ENCODE measurements at places on chromosomes 16 and 17.

GRCh38 chr16:27154705-27155521 is 48.4 kb upstream of the KDM8 start:
- peak; percentile 35 for DNase-seq

- peak; percentile 22 for DNase-seq
Observed at GRCh38 chr17:39863918-39864746, at the start of gene IKZF3. IKZF3 (minus strand) TSS chr17:39864312; CDS start chr17:39864126, 186 bp downstream.

GRCh38 chr17:83192161-83192788 is 112.9 kb downstream of the METRNL start:
- DNase-seq, result peak; percentile 45

DNA sequence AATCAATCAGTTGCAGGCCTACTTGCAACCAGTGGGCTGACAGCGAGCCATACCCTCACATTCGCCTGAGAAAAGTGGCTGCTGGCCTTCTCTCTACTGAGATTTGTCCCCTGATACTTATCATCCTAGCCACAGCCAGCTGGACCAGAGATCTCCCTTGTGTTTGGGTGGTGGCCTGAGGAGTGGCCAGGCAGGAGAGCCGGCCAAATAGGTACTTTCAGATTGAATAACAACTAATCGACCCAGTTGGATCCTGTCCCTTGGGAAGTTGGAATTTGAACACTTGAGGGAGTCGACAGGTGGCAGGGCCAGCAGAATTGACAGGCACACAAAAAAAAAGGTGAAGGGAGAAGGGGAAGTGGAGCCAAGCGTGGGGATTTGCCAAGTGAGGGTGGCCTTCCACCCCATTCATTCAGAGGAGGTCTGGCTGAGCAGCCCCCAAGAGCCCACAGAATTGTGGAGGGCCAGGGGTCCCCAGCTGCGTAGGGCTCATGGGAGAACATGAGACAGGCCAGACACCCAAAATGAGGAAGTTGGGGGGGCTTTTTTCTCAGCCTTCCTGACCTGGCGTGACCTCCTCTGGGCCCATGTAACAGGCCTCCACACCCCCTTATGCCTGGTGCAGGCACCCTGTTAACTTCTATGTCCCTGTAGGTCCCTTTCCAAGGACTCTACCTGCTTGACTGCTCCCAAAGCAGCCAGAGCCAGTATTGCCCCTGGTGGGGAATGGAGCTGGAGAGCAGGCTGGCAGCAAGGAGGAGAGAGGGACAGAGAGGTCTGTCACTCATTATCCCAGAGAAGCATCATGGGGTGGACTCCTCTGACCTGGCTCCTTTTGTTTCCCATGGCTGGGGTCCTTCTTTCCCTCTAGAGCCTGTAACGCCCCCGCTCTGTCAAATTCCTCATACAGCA is 2.9 kb upstream of the RANGRF start:
- DNase-seq, result no peak

DNA sequence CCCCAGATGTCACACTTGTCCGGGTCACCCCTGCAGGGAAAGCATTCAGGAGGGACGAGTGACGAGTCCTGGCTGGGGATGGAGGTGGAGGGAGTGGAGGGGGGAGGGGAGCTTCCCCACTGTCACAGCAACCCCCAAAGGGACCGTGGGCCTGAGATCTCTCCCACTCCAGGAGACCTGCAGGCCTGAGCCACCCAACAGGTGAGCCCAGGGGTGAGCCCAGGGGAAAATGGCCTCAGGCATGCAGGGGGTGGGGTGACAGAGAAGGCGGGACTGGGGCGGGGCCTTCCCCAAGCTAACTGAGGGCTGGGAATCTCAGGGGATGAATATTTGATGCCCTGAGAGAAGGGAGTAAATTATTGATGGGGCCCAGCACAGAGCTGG is 2.4 kb downstream of the USH1G start:
- DNase-seq, result no peak

DNA sequence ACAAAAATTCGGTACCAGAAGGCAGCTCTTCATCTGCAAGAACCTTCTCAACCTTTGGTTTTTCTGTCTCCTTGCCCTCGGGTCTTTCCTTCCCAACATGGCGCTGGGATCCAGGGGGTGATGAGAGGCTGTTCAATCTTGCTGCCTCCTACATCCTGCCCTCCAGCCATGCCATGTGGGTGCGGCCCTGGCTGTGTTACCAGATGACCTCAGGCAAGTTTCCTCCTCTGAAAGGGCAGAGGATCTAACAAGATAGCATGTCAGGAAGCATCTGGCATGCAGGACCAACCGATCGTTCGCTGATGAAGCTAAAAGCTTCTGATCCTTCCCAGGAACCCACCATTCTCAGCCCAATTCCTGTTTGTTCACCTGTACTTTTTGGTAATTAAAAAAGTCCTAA is 36.8 kb upstream of the BCAR1 start:
- no peak for DNase-seq

- no peak for DNase-seq
Observed at GRCh38 chr16:89144681-89145080, 26.9 kb upstream of the CDH15 start.

GRCh38 chr16:84648595-84649510 is 542 bp downstream of the KLHL36 start:
- DNase-seq, result no peak

DNA sequence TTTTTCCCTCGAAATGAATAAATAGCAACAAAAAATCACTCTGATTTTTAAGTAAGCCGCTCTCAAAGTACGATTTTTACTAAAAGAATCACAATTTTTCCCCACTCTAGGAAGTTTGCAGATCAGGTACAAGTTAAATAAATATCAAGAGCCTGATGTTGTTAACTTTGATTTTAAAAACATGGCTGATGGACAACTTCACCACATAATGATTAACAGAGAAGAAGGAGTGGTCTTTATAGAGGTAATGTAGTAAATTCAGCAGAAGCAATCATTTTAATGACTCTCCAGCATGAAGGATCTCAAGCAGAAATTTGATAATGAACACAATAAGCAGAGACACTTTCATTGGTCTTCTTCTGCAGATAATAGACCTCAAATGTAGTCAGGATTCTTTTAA is 262.4 kb downstream of the CNTNAP4 start:
- DNase-seq, result no peak

- DNase-seq, result no peak
Observed at GRCh38 chr17:66211047-66211810, 18.0 kb downstream of the APOH start.

- DNase-seq, result no peak
Observed at GRCh38 chr16:85843471-85844168, 44.1 kb downstream of the COX4I1 start.

DNA sequence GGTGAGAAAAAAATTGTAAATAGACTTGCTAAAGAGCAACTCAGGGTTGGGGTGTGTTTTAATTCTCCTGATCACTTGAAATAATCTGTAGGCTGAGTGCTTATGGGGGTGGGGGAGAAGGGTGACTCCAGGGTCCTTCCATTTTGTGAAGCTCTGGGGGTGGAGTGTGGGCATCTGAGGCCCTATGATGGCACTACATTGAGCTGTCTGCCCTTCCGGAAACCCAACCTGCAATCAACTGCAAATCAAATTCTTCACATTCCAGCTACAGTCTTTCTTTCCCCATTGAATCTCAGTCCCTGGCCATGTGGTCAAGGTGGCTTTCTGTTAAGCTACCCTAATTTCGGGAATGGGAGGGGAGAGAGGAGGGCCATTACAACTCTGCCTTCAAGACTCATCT is 6.0 kb upstream of the CDC6 start:
- peak; percentile 12 for DNase-seq

DNA sequence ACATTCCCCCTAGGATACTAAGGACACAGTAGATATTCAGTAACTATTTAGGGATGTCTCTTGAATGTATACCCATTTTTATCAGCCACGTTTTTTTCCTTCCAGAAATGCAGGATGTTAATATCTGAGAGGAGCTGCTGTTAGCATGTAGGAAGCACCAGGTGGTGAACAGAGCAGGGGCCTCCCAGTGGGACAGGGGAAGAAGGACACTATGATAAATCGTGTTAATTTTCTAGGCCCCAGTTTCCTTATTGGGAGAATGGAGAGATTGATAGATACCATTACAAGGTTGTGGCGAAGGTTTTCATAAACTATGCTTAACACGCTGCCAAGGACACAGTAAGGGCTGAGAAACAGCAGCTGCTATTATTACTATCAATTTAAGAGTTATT is 45.4 kb downstream of the PRSS54 start:
- no peak for DNase-seq

- peak; percentile 30 for DNase-seq
Observed at GRCh38 chr17:19338031-19338990, 24.2 kb downstream of the B9D1 start.

GRCh38 chr16:51549836-51550235 is 398.8 kb upstream of the SALL1 start:
- peak; percentile 21 for DNase-seq

DNA sequence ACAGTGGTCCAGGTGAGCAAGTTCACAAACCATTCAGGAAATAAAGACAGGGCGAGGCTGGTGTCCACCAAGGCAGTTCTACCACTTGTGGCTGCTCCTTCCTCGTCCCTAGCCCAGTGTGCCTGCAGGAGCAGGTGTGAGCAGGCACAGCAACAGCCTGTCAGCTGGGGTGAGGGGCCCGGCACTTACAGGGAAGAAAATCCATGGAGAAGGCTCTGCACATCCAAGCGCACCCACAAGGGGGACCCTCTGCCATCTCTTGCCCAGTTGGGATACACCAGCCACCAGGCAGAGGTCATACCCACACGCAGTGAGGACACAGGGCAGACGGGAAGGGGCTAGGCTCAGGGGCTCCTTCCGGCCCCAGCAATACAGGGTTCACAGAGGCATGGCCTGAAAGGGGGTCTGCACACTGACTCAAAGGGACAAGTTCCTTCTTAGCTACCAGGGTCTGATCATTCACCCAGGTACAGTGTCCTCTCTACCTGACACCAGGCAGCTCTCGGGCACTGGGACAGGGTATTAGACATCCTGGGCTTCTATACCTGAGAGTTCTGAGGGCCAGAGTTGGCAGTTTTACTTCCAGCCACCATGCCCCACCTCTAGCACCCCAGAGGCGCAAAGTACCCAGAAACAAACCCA is 27.0 kb downstream of the CDIP1 start:
- peak; percentile 35 for DNase-seq

GRCh38 chr16:621526-622105 is 9.2 kb upstream of the WFIKKN1 start:
- no peak for DNase-seq

DNA sequence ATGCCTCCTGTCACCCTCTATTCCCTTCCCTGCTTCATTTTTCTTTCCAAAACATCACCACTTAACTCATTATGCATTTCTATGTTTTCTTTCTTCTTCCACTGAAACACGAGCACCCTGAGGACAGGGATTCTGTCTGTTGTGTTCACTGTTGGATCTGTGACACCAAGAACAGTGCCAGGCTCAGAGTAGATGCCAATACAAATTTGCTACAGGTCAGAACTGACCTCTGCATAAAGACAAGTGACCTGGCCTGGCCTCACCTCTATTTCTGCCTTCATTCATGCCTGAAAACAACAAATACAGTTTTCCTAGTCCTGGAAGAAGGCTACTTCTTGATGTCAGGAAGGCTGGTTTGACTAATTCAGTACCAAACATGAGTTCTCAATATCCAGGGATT is 45.1 kb downstream of the SMPD3 start:
- DNase-seq, result no peak

GRCh38 chr16:68179855-68180254 is 56.1 kb downstream of the ESRP2 start:
- no peak for DNase-seq

DNA sequence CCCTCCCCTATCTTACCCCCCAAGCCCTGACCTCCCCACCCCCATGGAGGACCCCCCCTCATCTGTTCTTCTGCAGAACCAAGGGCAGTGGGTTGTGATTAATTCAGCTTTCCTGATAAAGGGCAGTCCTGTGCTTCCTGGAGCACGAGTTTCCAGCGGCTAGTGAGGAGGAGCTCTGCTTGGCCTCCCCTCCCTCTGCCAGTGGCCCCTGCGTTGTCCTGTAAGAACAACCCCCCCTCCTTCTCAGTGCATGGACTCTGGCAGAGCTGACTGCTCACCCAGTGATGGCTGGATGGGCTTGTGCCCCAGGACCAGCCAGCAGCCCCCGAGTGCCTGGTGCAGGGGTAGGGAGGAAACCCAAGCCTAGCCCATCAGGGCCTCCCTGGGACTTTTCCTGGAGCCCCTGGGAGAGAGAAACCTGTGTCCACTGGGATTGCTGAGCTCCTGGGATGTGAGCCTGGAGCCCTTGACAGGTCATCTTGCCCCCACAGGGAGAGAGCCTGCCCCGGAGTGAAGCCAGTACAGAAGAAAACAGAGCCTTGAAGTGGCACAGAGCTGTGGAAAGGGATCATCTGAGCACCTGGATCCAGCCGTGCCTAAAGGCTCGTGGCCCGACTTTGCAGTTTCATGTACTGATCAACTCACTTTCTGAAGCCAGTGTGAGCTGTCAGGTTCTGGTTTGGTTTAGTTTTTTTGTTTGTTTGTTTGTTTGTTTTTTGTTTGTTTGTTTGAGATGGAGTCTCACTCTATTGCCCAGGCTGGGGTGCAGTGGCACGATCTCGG is 26.5 kb downstream of the MMP15 start:
- no peak for DNase-seq

DNA sequence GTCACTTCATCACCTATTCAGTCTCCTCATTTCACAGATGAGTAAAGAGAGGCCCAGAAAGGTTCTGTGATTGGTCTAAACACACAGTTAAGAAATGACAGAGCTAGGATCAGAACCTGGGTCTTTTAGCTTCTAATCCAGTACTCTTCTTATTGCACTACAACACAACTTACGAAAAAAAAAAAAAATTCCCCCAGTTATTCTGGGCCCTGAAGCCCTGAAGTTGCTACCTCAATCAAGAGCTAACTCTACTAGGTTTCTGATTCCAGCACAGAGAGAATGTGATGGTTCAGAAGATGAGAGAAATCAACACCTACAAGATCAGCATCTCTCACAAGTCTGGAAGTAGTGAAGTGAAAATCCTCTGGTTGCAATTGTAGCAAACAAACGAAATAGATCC is 37.3 kb downstream of the GRB7 start:
- DNase-seq, result no peak

DNA sequence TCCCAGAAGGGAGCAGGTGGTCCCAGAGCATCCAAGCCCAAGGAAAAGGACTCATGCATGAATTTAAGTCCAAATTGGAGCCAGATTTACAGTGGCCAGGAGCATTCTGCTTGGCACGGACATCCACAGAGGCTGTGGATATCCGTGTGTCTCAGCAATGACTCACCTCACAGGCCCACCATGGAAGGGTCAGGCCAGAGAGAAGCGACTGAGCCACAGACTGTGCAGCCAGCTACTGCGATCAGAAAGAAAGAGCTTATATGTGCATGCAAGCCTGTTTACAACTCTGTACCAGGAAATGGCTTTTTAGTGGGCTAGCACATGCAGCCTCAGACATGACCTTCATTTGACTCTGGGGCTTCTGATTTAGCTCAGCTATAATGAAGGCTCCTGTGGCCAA is 231.0 kb downstream of the C16orf95 start:
- DNase-seq, result peak; percentile 72

GRCh38 chr16:22161999-22162655 is at the start of gene SDR42E2:
SDR42E2 (plus strand) TSS chr16:22162506; CDS start chr16:22165583, 3,077 bp downstream.
- DNase-seq, result no peak

DNA sequence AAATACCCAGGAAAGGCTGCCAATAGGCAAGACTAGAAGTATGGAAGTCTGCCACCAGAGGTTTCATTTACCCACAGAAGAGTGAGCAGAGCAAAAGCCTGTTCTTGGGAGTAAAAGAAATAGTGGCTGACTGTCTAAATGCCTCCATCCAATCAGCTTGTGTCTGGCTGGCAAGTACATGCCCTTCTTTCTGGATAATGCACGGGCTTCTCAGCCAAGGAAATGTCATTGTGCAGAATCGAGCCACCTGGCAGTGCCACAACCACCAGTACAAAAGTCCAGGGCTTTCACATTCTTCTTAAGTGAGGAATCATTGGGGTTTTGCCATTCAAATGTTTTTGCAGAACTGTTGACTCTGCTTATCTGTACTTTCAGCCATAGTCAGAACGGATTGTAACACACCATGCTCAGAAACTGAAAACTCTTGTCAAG is 10.1 kb upstream of the ERCC4 start:
- no peak for DNase-seq
